ENCODE measurements at places on chromosomes 6 and 20. TPM values are rescaled to one million over a fixed set of nuclear protein-coding genes. Genes with fewer than 3 reads are reported as not detected.

DNA sequence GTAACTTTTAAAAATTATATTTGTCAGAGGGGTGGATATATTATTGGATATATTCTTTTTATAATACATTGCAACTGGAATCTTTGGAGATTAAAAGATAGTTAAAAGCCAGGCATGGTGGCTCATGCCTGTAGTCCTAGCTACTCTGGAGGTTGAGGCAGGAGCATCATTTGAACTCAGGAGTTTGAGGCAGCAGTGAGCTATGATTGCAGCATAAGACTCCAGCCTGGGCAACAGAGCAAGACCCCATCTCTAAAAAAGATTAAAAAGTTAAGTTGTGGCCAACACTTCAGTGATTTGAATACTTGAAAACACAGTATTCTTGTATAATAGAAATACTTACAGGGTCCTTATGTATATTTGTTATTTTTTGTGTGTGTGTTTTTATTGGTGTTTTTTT lies 15.2 kb downstream of the MAPRE1 start:
- H3K4me1 ChIP-seq, result peaks cover 55% of the 10 kb centered on the region
- no peak for DNase-seq

Gene LAMP5
- total RNA-seq, result not detected

DNA sequence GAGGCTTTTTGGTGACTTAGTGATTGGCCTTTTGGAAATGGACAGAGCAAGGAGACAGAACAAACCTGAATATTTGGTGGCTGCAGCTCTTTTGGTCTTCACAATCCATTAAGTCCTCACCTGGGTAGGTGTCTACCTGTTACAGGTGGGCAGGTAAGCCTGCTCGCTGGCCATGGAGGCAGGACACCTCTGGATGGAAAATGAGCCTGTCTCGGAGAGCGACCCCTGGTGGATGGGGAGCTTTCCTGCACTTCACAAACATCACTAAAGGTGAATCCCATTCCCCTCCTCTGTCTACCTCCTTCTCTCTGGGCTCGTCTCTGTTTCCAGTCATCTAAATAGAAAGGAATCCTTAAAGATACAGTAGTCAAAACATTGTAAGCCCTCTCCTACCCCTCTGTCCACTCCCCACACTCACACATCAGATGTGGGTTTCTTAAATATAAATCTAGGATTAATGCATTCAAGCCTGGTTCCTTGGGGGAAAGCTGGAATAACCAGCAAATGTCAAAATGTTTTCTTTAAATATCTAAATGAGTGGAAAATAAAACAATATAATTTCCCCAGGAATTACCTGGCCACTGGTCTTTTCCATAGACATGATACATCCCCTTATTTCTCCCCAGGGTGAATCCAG lies 304.9 kb downstream of the CDH26 start:
- no peaks in the 10 kb centered on the region for H3K4me1 ChIP-seq
- DNase-seq, result peak; percentile 12
- no peak overlapping the region for H3K27ac ChIP-seq
- no peak overlapping the region for H3K4me3 ChIP-seq
- H3K36me3 ChIP-seq, result no peaks in the 10 kb centered on the region

DNA sequence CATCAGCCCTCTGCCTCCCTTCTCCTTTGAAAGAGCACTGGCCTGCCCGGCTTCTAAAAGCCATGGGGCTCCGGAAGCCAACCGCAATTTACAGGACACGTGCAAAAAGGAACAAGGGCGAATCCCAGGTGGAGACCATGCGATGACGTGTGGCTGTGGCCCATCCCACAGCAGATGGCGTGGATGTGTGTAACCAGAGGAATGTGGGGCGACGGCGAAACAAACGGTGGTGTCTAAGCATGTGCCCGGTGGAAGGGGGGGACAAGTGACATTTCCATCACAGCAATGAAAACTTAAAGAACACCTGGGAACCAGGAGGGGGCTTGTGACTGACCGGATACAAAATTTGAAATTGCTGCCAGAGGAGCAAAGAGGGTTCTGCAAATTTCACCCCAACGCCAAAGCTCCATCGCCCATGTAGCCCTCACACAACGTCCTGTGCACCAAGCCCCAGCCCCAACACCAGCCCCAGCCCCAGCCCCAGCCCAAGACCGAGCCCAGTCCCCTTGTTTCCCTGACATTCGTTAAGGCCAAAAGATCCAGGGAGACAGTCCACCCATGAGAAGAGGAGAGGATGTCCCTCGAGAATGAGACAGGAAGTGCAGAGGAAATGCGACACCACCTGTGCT lies 159.7 kb upstream of the ZNF337 start:
- H3K27me3 ChIP-seq, result peaks cover 34% of the 10 kb centered on the region
- H3K4me1 ChIP-seq, result peaks cover 55% of the 10 kb centered on the region
- no peak for DNase-seq
- H3K36me3 ChIP-seq, result no peaks in the 10 kb centered on the region

- H3K4me3 ChIP-seq, result peak overlapping the region; percentile 87
- peaks cover 20% of the 10 kb centered on the region for H3K4me1 ChIP-seq
- H3K27ac ChIP-seq, result peak overlapping the region; percentile 72
Measured at GRCh38 chr6:43645613-43645964, 753 bp downstream of the RSPH9 start.

Gene KIFC1
- total RNA-seq, result 54.7 TPM

DNA sequence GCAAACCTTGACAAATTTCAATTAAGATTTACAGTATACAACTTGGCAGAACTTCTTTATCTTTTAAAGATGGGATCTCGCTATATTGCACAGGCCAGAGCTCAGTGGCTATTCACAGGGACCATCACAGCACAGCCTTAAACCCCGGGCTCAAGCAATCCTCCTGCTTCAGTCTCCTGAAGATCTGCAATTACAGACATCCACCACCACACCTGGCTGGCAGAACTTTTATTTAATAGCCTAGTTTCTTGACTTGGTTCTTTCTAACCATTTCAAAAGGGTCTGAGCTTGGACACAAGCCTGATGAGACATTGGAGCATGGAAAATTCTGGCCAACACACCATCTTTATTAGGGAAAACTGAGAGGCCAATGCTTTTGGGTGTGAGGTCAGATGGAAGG lies 151.6 kb upstream of the KCNG1 start:
- H3K36me3 ChIP-seq, result no peaks in the 10 kb centered on the region
- H3K27ac ChIP-seq, result no peak overlapping the region
- DNase-seq, result no peak
- no peaks in the 10 kb centered on the region for H3K4me1 ChIP-seq
- H3K4me3 ChIP-seq, result no peak overlapping the region
- H3K27me3 ChIP-seq, result peaks cover 8% of the 10 kb centered on the region

DNA sequence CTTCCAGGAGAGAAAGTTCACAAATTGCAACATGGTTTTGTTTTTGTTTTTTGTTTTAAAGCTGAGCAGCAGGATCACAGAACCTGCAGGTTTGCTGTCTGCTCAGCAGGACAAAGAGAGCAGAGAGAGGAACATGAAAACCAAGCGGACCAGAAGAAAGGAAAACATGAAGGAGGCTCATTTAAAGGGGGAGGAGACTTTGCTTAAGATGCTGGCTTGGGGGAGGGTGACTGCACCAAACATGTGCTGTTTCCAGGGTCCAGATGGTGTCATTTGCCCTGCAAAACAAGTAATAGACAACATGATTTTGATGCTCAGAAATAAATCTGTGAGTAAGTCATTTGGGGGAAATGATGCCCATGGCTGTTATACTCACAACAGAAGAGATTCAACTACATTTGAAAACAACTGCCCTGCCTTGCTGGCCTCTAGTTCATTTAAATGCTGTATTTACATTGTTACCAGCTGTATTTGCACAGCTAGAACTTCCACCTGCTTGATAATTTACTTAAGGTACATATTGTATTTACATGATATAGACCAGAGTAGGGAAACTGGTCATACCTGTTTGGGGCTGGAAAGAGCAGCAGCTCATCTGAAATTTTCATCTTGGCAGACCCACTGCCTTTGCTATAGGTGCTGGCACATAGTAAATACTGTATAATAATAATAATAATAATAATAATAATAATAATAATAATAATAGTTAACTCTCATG lies 32.2 kb upstream of the CHD6 start:
- H3K36me3 ChIP-seq, result no peaks in the 10 kb centered on the region
- no peak for DNase-seq
- peaks cover 12% of the 10 kb centered on the region for H3K27me3 ChIP-seq
- H3K4me1 ChIP-seq, result no peaks in the 10 kb centered on the region
- H3K27ac ChIP-seq, result no peak overlapping the region
- no peak overlapping the region for H3K4me3 ChIP-seq

DNA sequence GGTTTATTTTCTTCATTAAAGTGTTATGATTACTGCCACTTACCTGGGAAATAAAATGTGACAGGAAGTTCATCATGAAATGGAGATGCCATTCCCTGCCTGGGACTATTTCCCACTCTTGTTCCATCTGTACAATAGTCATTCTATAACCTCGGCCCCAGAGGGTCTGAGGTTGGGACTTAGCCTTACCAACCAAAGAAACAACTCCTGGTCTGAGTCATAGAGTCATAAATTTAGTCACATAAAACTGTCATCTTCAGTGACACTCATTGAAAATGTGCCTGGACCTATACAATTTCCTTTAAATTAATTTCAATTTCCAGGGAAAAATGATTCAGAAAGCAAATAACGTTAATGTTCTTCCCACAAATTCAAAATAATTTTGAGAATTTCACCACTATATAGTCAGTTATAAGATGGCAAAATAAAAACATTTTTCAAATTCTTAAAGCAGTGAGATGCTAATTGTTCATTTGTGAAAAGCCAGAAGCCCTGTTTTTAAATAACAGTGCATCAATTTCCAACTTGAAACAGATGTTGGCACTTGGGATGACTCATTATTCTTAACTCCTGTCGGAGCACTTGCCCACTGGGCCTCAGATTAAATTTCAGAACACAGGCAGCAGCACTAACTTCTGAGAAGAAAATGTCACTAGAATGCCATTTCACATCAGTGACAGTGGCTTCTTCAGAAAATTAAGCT lies 201.2 kb upstream of the SMLR1 start:
- DNase-seq, result no peak
- H3K27me3 ChIP-seq, result no peaks in the 10 kb centered on the region
- peaks cover 49% of the 10 kb centered on the region for H3K4me1 ChIP-seq
- peaks cover 6% of the 10 kb centered on the region for H3K36me3 ChIP-seq
- peak overlapping the region; percentile 81 for H3K27ac ChIP-seq

DNA sequence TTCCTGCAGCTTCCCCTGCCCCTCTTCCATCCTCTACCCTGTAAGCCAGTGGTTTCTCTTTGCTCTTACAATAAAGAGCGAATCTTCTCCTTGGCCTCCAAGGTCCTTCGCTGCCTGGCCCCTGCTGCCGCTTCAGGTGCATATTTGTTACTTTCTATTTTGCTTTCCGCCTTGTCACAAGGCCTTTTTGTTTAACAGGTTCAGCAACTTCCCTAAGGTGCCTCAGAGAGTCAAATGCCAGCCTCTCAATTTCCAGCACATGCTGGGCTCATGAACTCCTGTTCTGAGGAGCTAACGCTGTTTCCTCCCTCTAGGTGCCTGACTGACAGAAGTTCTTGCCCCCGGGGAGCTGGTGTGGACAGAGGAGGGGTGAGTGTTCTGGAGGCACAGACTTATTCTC lies 42.4 kb upstream of the EPB41L1 start:
- H3K36me3 ChIP-seq, result no peaks in the 10 kb centered on the region
- no peaks in the 10 kb centered on the region for H3K4me1 ChIP-seq
- no peak overlapping the region for H3K4me3 ChIP-seq
- H3K27ac ChIP-seq, result no peak overlapping the region
- no peak for DNase-seq

DNA sequence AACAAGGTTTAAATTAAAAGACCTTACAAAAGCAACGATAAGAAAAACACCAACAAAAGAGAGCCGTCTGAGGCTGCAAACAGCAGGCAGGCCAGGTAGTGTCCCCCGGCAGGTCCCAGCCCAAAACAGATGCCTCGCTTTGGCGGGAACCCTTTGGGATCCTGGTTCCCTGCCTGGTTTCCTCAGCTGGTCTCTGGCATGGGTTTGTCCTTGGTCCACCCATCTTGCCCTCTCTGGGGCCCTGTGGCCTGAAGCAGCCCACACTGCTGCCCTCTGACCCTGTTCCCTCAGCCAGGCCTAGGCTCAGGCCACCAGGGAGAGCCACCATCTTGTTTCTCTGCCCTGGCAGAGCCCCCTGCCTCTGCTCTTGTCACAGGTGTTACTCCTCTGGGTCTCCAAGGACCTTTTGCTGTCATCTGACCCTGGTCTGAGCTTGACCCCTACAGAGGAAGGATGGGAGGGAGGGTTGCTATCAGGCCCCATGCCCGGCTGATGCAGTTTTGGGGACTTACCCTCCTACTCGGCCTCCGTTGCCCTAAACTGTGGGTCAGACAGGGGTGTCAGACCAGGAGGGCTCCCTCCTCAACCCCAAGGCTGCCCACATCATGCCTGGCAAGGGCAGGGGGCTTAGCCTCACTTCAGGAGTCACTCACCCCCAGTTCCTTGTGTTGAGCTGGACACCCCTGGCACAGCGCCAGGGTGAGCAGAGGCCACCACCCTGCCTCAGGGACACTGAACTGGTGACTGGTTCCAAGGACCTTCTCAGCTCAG lies 30.6 kb upstream of the GRM4 start:
- peaks cover 3% of the 10 kb centered on the region for H3K27me3 ChIP-seq
- H3K27ac ChIP-seq, result no peak overlapping the region
- no peaks in the 10 kb centered on the region for H3K4me1 ChIP-seq
- no peak for DNase-seq
- H3K4me3 ChIP-seq, result no peak overlapping the region
- no peaks in the 10 kb centered on the region for H3K36me3 ChIP-seq

Gene CDH4
- total RNA-seq, result not detected

DNA sequence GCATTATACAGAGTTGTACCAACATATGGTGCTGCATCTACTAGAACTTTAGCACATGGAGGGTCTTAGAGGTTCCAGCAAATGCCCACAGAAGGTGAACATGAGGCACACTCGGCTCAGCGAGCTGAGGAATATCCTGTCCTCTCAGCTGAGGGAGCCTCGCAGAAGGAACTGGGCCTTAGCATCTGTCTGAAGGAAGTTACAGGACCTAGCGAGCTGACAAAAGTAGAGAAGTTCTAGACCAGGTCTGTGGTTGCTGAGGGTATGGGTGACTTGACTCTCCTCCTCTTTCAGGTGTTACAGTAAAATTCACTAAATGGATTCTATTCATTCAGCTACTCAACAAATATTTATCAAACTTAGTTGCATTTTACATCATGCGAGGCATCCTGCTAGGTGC lies 157.2 kb downstream of the ZDHHC14 start:
- peak overlapping the region; percentile 65 for H3K27ac ChIP-seq
- no peak for DNase-seq
- H3K36me3 ChIP-seq, result peaks cover 21% of the 10 kb centered on the region
- H3K4me1 ChIP-seq, result peaks cover 52% of the 10 kb centered on the region
- no peak overlapping the region for H3K4me3 ChIP-seq

- no peak overlapping the region for H3K27ac ChIP-seq
- peaks cover 21% of the 10 kb centered on the region for H3K36me3 ChIP-seq
- H3K4me3 ChIP-seq, result no peak overlapping the region
- peaks cover 28% of the 10 kb centered on the region for H3K4me1 ChIP-seq
Measured at GRCh38 chr6:453152-453551, 61.6 kb downstream of the IRF4 start.

GRCh38 chr20:57212534-57213276 lies 53.7 kb downstream of the BMP7 start:
- no peak overlapping the region for H3K4me3 ChIP-seq
- H3K27me3 ChIP-seq, result peaks cover 5% of the 10 kb centered on the region
- H3K4me1 ChIP-seq, result no peaks in the 10 kb centered on the region
- no peak for DNase-seq
- no peaks in the 10 kb centered on the region for H3K36me3 ChIP-seq

Gene ZNF165
- 0.41 TPM for total RNA-seq

Data from activated T-helper 1 cell treated with anti-CD3 and anti-CD28 coated beads, Interleukin-12 subunit alpha, Interleukin-12 subunit beta, Interleukin-2, Interleukin-4 antibody, amounts not matched to agents 30 ng/mL and 10 ng/mL and 1 ng/mL, durations not matched to agents 14 hours and 24 hours and 36 hours (primary cell).